ENCODE measurements at places on chromosomes 16 and 17. TPM values are rescaled to one million over a fixed set of nuclear protein-coding genes. Genes with fewer than 3 reads are reported as not detected.

GRCh38 chr16:67632415-67633172 lies 12.3 kb upstream of the CARMIL2 start:
- H3K4me1 ChIP-seq: no peaks in the 10 kb centered on the region
- peaks cover 55% of the 10 kb centered on the region for H3K36me3 ChIP-seq

DNA sequence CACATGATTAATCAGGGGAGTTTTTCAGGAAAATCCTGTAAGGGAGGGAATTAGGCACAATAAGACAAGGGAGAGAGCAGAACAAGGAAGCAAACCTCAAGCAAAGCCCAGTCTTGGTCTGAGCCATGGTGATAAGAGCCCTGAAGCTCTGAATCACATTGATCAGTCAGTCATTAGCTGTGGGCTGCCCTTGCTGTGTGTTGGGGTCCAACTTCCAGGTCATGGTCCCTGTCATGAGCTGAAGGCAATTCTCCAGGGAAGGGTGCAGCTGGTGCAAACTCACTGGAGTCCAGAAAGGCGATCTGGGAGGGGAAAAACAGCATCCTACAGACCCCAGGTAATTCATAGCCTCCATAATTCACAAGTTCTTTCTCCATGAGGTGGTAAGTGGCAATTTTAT lies 89.9 kb downstream of the CYLD start:
- no peaks in the 10 kb centered on the region for H3K4me1 ChIP-seq
- H3K4me3 ChIP-seq: no peak overlapping the region
- H3K27me3 ChIP-seq: peaks cover 17% of the 10 kb centered on the region
- no peaks in the 10 kb centered on the region for H3K36me3 ChIP-seq

DNA sequence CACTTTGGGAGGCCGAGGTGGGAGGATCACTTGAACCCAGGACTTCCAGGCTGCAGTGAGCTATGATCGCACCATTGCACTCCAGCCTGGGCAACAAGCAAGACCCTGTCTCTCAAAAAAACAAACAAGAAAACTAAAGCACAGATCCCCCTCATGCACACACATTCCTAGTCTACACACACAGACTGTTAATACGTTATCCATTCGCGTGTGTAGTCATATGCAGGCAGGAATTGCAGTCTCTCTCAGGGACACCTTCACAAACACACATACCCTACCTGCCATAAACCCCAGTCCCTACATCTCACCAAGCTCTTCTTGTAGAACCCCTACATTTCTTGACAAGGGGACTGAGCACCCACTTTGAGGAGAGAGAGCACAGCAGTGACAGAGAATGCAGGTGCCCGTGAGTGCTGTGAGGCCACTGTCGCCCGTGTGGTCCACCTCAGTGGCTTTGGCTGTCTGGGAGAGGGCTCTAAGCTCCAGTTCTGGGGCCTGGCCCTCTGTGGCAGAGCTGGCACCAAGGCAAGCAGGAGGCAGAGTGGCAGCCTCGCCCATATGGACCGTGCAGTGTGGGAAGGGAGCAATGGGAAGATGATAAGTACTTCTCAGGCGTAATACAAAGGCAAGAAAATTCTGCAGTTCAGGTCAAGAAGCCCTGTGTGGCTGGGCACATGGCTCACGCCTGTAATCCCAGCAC lies 59.0 kb upstream of the RPH3AL start:
- DNase-seq: no peak
- peaks cover 53% of the 10 kb centered on the region for H3K4me1 ChIP-seq
- peak overlapping the region; percentile 96 for H3K4me3 ChIP-seq

DNA sequence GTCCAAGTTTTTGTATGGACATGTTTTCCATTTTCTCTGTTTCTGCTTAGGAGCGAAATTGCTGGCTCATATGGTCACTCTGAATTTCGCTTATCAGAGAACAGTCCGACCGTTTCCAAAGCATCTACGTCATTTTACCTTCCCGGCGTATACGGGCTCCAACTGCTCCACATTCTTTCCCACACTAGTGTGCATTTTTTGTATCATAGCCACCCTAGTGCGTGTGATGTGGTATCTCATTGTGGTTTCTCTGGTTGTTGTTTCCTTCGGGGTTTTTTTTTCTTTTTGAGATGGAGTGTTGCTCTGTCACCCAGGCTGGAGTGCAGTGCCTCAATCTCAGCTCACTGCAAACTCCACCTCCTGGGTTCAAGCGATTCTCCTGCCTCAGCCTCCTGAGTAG lies 31.0 kb upstream of the BHLHA9 start:
- H3K4me1 ChIP-seq: peaks cover 10% of the 10 kb centered on the region
- no peak overlapping the region for H3K4me3 ChIP-seq
- no peaks in the 10 kb centered on the region for H3K36me3 ChIP-seq

LRRC59 gene
- total RNA-seq: 119 TPM

DNA sequence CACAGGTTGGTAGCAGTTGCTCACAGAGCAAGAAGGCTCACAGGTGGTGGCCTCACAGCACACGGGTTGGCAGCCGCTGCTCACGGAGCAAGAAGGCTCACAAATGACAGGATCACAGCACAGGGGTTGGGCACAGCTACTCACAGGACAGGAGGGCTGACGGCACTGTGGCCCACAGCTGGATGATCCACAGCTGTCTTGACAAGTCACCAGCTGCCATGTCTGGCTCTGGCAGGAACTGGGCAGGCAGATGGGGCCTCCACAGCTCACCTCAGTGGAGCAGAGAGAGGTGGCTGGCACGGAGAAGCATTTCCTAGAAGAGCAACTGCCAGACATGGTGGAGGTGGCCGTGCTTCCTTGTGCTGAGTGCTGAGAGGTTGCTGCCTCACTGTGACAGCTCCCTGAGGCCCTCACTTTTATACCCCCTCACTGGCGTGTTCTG lies at the start of gene KRTAP16-1:
Gene KRTAP16-1, minus strand, starts transcription at position 392 of the 442 bp plus-strand sequence. Its CDS starts 56 bp downstream, at position 336.
- peak within 1 kb of the TSS; percentile 9 for H3K27ac ChIP-seq
- peaks cover 2% of the 10 kb centered on the region for H3K27me3 ChIP-seq
- no peaks in the 10 kb centered on the region for H3K36me3 ChIP-seq
- no peak within 1 kb of the TSS for H3K4me3 ChIP-seq
- no peak for DNase-seq
- peaks cover 24% of the 10 kb centered on the region for H3K4me1 ChIP-seq

DNA sequence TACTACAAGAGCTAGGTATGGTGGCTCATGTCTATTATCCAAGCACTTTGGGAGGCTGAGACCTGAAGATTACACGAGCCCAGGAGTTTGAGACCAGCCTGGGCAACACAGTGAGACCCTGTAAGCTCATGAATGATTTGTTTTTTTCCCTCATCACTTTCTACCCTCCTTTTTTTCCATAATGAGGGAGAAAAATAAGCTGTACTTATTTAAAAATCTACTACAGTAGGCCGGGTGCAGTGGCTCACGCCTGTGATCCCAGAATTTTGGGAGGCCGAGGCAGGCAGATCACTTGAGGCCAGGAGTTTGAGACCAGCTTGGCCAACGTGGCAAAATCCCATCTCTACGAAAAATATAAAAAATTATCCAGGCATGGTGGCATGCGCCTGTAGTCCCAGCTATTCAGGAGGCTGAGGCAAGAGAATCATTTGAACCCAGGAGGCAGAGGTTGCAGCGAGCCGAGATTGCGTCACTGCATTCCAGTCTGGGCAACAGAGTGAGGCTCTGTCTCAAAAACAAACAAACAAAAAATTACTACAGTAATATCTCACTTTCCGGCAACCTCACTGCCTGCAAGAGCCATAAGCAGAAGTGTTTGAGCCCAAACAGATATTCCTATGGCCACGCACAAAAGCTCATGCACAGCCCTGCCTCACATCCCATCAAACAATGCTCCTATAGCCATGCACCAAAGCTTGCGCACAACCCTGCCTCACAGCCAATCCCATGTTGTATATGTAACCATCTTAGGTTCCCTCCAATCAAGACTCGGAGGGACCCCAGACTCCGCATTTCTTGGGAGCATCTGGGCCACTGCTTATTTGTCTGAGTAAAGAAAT lies 37.4 kb downstream of the TK2 start:
- no peaks in the 10 kb centered on the region for H3K27me3 ChIP-seq
- DNase-seq: no peak
- no peak overlapping the region for H3K4me3 ChIP-seq
- H3K36me3 ChIP-seq: peaks cover 10% of the 10 kb centered on the region
- peaks cover 25% of the 10 kb centered on the region for H3K4me1 ChIP-seq
- no peak overlapping the region for H3K27ac ChIP-seq

Measured in activated T-helper 2 cell treated with anti-CD3 and anti-CD28 coated beads, Interferon-gamma antibody, Interleukin-2, Interleukin-4, amounts not matched to agents 10 μg/mL and 5 μg/mL and 100 μg/mL, durations not matched to agents 14 hours and 24 hours and 36 hours (primary cell).